NCI-H82 (cell line): ENCODE measurements at places on chromosomes 13 and 19.
A peak's percentile ranks its signal among the peaks of the same experiment; 100 is the strongest.

- DNase-seq, result no peak
Measured at GRCh38 chr13:29548722-29549121, 46.8 kb downstream of the SLC7A1 start.

DNA sequence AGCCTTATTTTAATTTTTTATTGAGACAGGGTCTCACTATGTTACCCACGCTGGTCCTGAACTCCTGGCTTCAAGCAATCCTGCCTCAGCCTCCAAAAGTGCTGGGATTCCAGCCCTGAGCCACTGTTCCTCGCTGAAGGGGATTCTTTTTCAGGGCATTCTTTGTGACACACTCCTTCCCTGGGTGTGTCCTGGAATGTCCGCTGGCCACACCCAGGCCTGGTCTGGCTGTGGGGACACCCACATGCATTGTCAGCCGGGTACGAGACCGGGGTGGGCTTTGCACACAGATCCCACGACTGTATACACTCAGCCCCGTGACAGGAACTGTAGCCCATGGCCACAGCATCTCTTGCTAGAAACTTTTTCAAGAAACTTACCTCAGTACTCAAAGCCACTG, 34.4 kb upstream of the GATAD2A start:
- no peak for DNase-seq

DNA sequence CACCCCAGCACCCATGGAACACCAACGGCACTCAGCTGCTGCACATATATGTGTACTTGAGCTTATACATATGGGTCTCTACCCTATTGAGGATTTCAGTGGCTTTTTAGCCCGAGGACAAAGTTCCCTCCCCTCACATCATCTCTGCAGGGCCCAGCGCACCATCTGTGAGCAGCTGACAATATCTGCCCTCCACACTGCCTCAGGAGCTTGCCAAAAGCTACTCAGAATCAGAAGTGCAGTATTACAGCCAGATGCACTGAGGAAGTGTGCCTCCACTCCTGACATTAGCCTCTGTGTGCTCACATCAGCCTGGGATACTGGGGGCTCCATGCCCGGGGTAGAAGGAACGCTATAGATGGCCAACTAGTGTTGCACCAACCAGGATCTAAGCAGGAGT, 903.9 kb downstream of the UQCRFS1 start:
- no peak for DNase-seq

DNA sequence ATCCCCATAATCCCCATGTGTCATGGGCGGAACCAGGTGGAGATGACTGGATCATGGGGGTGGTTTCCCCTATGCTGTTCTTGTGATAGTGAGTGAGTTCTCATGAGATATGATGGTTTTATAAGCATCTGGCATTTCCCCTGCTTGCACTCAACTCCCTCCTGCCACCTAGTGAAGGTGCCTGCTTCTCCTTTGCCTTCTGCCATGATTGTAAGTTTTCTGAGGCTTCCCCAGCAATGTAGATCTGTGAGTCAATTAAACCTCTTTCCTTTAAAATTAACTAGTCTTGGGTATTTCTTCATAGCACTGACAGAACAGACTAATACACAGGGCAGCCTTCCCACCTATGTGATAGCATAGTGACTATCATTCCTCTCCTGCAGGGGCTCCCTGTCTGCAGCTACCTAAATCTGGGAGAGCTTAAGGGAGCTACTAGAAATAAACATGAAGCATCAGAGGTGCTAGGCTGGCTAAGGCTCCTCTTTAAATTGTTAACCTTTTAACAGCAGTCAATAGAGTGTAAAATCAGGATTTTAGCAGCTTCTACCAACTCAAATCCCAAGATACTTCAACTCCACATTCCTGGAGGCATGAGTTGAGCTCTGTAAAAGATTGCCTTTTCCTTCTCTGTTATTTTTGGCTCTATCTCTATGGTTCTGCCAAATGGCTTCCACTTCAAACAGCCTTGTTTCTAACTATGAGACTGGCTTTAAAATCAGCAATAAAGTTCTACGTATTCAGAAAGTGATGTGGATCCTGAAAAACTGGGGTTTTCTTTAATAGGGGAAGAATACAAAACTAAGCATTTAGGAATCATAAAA, 112.3 kb downstream of the VWA8 start:
- DNase-seq, result peak; percentile 39

DNA sequence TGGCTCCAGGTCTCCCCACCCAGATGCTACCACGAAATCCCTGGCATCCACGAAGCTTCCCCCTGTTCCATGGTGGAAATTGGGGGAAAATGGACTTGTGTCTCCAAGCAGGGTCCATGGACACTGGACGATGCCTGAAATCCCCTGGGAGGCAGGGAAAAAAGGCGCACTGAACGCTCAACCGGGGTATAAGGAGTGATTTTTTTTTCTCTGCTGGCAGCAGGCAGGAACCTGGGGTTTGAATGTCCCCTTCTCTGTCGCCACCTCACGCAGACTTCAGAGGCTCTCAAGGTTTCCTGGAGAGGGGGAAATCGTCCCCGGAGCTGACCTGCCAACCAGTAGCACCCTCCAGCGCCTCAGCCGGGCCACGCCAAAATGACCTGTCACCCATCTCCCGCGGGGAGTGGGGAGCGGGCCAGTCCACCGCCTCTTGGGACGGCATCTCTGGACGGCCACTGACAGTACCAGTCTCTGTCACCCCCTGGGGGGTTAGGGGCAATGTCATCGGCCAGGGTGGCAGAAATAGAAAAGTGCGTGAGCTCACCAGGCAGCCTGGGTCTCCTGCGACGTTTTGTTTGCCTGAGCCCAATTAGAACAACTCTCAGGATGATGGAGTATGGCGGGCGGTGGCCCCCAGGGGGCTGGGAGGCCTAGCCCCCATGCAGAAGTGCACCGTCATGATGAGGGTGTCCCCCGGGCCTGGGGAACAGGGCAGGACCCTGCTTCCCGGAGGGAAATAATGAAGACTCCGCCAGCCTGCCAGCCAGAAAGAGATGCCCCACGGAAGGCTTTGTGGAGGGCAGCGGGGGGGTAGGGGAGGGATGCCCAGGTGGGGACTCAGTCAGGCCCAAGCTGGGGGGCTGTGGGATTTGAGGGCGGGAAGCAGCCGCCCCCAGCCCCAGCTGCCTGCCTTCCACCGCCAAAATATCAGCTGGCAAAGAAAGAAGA, 2.6 kb downstream of the PTPRS start:
- no peak for DNase-seq

GRCh38 chr19:34173193-34173956, 1.1 kb downstream of the LSM14A start:
- DNase-seq, result peak; percentile 49

DNA sequence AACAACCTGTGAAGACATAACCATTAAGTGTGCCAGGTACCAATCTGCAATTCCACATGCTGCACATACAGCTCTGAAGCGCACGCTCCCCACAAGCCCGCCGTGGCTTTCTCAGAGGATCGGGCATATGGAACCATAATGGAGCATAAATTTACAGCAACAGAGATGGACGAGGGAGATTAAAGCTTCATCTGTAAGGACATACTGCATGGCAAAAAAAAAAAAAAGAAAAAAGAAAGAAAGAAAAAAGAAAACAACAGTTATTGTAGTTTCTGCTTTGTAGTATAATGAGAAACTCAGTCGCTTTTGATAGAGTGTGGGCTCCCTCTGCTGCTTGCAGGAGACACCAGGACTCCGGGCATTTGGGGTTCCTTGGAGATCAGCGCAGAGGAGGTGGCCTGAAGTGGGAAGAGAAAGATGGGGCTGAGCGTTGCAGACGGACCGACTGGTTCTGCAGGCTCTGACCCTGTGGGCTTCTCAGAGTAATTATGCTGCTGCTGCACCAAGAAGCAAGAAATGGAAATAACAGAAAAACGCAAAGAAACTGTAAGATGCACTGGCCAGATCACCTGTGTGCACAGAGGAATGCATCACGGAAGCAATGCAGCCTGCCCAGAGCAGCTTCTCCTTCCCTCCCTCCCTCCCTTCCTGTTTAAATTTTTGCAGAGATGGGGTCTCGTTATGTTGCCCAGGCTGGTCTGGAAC, 10.8 kb upstream of the PDCD5 start:
- DNase-seq, result peak; percentile 78

GRCh38 chr19:4077800-4078684, 11.3 kb upstream of the ZBTB7A start:
- DNase-seq, result no peak

GRCh38 chr13:50917572-50917971, 8.0 kb downstream of the RNASEH2B start:
- DNase-seq, result no peak

- DNase-seq, result no peak
Measured at GRCh38 chr19:43983544-43983911, 460 bp upstream of the ZNF155 start.

- DNase-seq, result no peak
Measured at GRCh38 chr19:13119627-13120026, 1.6 kb downstream of the NACC1 start.

DNA sequence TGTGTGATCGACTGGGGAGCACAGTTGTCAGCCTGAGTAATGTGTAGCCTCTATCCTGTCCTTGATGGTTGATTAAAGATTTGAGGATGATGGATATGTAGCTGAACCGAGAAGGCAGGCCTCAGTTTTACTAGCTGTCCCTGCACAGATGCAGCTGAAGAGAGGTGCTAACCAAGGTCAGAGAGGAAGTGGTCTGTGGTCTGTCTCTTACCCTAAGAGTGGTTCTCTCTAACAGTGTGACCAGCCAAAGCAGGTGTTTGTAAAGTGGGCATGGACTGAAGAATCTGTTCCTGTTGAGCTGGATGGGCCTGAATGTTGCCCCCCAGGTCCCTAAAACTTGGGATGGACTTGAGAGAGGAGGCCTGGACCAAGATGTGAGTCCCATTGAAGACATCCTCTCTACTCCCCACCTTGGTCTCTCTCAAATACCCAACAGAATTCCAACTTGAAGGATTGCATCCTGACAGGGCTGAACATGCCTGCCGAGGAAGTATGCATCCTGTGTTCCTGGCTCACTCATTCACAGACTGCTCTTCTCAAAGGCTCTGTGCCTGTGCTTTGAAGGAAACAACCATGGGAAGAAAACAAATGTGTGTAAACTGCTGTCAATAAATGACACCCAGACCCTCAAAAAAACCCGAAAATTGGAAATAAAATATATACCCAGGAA, 223.8 kb downstream of the MAB21L1 start:
- DNase-seq, result no peak
